ENCODE measurements at places on chromosomes 4 and X.

DNA sequence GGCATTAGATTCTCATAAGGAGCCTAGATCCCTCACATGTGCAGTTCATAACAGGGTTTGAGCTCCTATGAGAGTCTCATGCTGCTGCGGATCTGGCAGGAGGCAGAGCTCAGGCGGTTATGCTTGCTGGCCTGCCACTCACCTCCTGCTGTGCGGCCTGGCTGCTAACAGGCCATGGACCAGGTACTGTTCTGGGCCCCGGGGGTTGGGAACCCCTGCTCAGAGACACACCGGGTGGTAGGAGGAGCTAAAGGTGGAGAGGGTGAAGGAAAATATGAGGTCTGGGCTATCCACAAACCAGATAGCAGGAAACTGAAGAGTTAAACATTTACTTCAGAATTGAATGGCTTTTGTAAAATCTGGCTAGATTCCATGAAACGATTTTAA is 5.9 kb upstream of the F11 start:
- no peak for DNase-seq

DNA sequence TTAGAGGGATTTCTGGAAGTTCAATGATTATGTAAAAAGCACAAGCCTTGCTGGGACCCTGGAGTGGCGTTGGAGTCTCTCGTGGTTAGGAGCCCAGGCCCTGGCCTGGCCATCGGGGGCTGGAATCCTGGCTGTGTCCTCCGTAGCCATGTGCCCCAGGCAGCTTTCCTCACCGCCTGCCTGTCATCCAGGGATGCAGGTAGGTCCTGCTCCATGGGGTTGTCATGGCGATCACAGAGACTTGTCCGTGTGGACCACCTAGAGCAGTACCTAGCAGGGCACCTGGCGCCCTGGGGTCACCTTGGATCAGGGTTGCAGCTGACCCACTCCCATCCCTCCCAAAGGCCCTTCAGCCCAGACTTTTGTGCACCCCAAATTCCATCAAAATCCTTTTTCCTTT is 30.2 kb upstream of the WFS1 start:
- no peak for DNase-seq

- DNase-seq, result no peak
Observed at GRCh38 chrX:68115371-68115770, 317.9 kb downstream of the OPHN1 start.

- DNase-seq, result no peak
Observed at GRCh38 chr4:130812117-130812765, 1716.3 kb downstream of the C4orf33 start.

GRCh38 chrX:77548751-77549150 is 101.6 kb downstream of the FGF16 start:
- DNase-seq, result no peak

- DNase-seq, result no peak
Observed at GRCh38 chr4:186069729-186070128, 773 bp downstream of the TLR3 start.

GRCh38 chr4:87614292-87614890 is 6.1 kb downstream of the DSPP start:
- no peak for DNase-seq

DNA sequence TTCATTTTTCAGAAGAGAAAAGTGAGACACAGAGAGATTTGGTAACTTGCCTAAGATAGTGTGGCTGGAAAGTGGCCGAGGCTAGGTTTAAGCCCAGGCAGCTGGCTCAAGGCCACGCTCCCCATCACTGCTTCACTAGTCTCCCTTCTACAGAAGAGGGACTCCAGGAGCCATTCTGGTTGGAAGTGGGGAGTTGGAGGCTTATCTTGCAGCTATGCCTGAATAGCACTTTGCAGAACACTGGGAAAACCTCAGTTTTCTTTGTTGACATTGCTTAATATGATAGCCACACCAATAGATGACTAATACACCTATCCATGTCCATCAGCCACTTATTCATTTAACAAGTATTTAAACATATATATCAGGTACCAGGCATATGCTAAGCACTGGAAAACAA is 18.5 kb downstream of the LRRC66 start:
- no peak for DNase-seq

DNA sequence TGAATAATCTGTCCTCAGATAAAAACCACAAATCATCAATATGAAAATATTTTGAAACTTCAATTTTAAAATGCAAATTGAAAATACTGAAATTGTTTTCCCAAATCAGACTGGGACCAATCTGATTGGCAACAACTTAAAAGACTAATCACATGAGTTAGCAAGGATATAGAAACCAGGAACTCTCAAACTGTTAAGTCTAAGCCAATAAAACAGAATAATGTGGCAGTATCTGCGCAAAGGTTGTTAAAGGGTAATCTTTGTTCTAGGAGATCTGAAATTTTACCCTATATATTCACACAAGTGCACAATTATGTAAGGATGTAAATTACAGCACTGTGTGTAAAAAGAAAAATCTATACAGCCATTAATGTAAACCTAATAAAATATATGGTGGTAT is 29.7 kb downstream of the EIF4E start:
- DNase-seq, result no peak

- no peak for DNase-seq
Observed at GRCh38 chr4:19358015-19358414, 893.7 kb upstream of the SLIT2 start.

GRCh38 chr4:153622778-153623240 is 61.3 kb upstream of the TLR2 start:
- DNase-seq, result no peak

GRCh38 chr4:78167510-78167909 is 110.4 kb downstream of the FRAS1 start:
- DNase-seq, result no peak

- DNase-seq, result no peak
Observed at GRCh38 chrX:41449615-41450014, 2.5 kb downstream of the NYX start.

Measured in right kidney (tissue), 9 donors.